ENCODE measurements at places on chromosomes 5 and 9.

- no peak for DNase-seq
These were observed 63.3 kb downstream of the CARTPT start for GRCh38 chr5:71782393-71782770.

DNA sequence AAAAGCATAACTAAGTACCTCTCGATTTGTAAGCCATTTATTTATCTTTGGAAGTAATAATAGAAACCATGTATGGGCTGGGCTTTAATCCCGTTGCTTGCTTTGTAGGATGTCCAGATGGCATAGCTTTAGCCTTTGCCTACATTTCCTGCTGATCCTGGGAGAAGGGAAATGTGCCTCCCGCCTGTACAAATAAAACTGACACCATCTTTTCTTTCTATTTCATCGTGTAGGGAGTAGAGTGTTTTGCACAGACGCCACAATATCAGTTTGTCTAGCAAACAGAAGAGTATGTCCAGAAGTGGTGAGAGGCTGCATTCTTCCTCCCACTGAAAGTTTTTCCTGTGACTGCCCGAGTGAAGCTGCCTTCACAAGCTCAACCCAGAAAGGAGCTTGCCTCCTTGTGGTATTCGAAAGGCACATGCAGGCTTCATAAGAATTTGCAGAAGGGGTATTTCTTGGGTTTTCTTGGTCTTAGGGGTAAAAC lies 24.7 kb upstream of the TJP2 start:
- DNase-seq: peak; percentile 30

GRCh38 chr9:109092051-109092580 lies 27.6 kb downstream of the TMEM245 start:
- DNase-seq: no peak

GRCh38 chr5:69079556-69079955 lies 14.3 kb upstream of the SLC30A5 start:
- DNase-seq: no peak

DNA sequence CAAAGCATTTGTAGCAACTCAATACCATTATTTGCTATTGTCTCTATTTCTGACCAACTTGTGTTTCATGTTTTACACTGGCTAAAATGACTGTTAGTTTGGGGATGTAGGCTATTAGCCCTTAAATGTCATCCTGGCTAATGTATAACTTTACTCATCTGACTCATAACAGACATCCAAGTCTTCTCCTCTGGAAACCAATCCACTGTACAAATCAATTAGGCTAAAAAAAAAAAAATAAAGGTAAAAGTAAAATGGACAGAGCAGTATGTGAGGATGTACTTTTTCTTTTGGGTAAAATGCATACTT lies 20.6 kb downstream of the MEGF9 start:
- no peak for DNase-seq

DNA sequence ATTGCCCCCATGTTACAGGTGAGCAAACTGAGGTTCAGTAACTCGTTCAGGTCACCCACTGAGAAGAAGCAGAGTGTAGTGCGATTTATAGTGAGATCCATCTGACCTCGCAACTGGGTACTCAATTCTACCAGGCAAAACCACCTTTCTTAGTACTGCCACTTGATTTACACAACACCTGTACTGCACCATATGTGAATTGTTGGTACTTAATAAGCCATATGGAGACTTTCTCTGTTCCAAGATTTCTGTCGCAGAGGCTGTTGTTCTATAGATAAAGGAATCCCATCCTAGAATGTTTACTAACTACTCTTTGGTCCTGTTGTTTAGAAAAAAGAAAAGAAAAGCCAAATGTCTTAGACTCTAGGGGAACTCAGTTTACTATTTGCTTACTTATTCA lies 287.5 kb downstream of the KCTD16 start:
- DNase-seq: no peak

GRCh38 chr5:143251190-143251589 lies 152.3 kb downstream of the NR3C1 start:
- DNase-seq: no peak

DNA sequence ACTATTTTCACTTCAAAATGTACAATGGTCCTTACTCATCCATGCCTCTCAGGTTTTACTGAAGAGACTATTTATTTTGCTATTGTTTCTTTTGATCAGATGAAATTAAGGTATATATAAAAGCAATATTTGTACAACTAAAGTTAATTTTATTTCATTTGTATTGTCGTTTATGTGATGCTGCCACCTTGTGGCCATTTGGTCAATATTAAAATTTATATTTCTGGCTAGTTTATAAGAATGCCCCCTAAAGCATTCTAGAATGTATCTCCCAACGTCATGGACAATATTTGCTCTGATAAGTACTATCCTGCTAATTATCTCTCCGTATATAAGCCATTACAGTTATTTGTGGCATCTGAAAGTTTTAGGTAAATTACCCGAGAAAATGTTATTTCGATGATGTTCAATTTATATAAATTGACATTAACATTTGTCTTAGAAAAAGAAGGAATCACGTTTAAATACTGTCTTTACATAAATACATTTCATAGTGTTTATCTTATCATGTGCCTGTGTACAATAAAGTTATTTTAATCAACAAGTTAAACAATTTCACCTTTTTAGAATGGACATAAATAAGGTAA lies 680.0 kb downstream of the TAF11L14 start:
- DNase-seq: no peak

DNA sequence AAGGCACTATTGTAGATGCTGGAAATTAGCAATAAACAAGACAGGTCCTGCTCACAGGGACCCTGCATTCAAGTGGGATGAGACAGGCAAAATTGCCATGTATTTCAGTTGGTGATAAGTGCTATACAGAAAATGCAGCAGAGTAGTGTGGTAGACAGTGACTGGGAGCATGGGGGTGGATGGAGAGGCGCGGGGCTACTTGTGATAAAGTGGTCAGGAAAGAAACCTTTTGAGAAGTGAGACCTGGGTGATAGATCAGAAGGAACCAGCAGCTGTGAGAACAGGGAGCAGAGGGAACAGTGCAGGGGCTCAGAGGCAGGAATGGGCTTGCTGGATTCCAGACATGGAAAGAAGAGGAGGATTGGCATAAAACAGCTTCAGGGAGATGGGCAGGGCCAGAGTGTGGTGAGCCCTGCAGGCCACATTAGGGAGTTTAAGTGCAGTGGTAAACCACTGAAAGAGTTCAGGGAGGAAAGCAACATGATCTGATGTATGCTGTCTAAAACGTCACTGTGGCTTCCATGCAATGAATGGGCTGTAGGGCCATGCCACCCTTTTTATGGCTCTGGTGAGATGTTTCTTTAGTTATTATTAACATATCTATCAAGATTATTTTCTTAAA lies 7.3 kb downstream of the CRHBP start:
- peak; percentile 39 for DNase-seq
